ENCODE measurements at places on chromosomes 1 and 21. TPM values are rescaled to one million over a fixed set of nuclear protein-coding genes. Genes with fewer than 3 reads are reported as not detected.

DNA sequence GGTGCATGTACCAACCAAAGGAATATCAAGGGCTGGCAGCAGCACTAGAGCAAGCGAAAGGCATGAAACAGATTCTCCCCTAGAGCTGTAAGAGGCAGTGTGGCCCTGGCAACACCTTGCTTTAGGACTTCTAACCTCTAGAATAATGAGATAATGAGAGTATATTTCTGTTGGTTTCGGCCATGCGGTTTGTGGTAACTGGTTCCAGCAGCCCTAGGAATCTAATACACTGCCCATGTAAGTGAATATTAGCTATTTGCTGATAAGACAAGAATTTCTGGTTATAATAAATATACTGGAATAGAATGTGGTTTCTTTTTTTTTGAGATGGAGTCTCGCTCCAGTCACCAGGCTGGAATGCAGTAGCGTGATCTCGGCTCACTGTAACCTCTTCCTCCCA is 199.4 kb downstream of the GABPA start:
- no peak for DNase-seq

DNA sequence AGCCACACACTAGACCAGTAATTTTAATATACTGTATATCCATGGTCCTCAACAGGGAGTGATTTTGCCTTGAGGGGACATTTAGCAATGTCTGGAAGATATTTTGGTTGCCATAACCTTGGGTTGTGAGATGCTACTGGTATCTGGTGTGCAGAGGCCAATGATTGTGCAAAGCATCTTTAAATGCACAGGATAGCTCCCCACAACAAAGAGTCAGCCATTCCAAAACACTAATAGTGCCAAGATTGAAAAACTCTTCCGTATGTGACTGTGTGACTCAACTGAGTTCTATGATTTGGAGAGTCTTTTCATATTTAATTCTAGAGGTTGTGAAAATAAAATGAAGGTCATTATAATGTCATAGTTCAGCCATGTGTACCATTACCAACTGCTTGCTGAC is 141.4 kb upstream of the CACYBP start:
- no peak for DNase-seq

DNA sequence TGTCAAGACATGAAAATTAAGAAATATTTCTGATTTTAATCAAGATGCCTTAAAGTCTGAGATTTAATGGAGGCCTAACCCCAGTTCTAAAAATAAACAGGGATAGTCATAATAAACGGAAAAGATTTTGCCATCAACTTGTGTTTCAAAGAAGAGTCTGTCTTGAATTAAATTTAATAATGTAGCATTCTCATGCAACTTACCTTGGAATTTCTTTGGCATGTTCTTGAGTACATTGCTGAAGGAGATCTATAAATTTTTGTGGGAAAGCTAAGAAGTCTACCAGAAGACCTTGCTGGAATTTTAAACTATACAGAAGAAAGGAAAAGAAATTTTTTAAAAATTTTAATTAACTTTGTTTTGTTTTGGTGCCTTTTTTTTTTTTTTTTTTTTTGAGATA is 10.6 kb downstream of the SASS6 start:
- DNase-seq, result no peak

GRCh38 chr1:158799689-158800088 is 18.7 kb upstream of the OR6N2 start:
- DNase-seq, result no peak

DNA sequence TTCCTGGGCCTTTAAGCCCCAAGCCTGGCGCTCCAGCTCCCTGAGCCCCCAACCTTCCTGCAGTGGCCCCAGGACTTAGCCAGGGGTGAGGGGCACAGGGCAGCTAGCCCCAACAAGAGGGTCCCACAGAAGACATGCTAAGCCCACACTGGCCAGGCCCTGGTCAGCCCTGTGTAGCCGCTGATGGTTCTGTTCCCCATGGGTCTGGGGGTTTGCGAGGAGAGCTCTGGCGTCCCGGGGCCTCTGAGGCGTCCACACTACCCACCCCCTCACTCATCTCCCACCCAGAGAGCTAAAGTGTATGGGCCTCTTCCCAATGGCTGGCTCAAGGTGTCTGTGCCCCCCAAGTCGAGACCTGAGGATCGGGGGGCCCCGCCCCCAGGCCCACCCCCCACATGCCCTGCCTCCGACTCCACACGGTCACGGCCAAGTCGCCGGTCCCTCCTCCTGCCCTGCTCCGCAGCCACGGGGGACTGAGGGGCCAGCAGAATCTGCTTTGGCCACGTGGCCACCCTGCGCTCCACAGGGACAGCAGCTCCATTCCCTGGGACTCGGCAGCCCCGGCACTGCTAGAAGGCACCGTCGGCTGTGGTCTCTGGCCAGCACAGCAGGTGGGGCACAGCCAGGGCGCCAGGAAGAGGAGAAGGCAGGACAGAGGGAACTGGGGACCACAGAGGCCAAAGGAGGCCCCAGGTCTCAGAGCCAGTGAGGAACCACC is 7.8 kb downstream of the TNFRSF18 start:
- no peak for DNase-seq

DNA sequence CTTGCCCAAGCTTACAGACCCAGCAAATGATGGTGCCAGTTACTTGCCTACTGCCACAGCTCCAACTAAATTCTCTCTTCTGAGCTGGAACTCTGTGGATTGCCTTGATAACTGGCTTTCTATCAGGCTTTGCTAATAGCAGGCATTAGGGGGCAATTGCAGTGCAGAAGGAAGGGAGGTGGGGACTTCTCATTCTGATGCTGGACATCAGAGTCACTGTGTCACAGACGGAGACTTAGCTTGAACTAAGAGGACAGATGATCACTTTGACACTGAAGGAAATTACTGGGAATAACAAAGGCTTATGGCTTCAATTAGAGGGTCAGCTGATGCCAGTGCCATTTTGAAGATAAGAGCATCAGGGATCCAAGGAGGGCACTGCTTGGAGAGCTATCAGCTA is 114.5 kb downstream of the DDX20 start:
- no peak for DNase-seq

GRCh38 chr21:29233256-29233546 is 65.5 kb upstream of the BACH1 start:
- DNase-seq, result no peak

DNA sequence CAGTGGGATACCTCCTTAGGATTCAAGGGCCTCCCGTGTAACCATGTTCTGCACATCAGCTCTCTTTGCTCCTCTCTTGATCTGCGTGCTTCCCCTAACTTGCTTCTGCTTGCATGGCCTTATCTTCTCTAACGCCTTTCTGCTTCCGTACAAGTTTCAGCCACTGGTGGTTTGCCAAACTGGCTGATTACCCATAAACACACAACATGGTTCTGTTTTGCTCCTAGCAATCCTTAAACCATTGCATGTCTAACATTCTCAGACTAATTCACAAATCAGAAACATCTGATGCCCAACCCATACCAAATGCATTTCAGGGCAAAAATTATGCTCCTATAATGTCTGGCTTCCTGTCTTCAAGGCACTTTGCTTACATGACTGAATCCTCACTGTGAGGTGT is 166.4 kb downstream of the PBX1 start:
- no peak for DNase-seq

DNA sequence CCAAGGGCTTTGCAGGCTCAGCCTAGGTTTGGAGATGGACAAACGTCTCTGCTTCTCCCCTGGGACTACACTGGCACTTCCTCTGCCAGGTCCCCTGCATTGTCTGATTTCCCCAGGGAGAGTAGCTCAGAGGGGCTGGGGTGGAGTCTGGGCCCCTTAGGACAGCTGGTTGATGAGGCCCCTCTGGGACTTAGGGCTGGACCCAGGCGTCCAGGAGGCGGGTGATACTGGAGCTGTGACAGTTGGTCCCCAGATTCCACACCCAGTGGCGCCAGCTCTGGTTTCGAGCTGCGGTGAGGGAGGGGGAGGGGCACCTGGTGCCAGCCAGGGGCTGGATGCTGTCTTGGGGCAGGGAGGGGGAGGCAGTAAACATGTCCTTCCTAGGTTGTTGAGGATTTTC is 7.4 kb upstream of the MEX3A start:
- DNase-seq, result no peak

DNA sequence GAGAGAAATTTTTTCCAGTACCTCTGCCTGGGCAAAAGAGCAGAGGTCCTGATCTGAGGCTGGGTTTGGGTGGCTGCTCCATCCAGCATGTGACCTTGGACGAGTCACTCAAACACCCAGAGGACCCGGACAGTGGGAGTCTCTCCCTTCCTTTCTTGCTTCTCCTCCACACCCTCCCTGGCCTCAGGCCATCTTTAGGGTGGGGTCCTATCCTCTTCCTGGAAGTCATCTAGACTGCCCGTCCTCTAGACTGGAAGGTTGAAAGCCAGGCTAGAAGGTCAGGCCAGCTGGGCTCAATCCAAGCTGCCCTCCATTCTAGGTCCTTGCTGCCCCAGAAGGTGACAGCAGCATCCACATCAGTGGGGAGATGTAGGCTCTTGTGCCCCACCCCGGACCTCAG is 599.5 kb downstream of the MATN1 start:
- DNase-seq, result no peak

- no peak for DNase-seq
Measured at GRCh38 chr1:155070158-155070621, 6.7 kb downstream of the EFNA4 start.

- DNase-seq, result no peak
Measured at GRCh38 chr1:198598796-198599321, 40.0 kb upstream of the PTPRC start.

GRCh38 chr1:202072211-202072765 is 50.4 kb upstream of the GPR37L1 start:
- no peak for DNase-seq

- no peak for DNase-seq
Measured at GRCh38 chr1:226945858-226946245, 5.8 kb downstream of the COQ8A start.

DNA sequence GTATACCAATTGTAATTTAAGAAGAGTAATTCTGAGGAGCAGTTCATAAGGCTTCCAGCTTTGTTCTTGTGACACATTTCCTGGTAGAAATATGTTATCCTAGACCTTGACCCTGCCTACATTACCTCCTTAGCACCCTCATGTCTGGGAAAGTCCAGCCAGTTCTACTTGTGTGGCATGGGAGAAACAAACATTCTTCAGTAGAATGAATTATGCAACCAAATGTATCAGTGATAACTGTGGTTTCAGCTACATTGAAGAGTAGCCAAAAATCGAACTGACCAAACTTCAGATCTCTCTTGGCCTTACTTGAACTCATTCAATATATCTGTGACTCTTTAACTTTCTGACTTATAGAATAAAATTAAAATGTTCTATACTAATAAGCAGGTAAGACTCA is 308.1 kb upstream of the LYPLAL1 start:
- DNase-seq, result no peak

- DNase-seq, result no peak
Measured at GRCh38 chr1:163168053-163168452, 34.7 kb downstream of the RGS5 start.

DNA sequence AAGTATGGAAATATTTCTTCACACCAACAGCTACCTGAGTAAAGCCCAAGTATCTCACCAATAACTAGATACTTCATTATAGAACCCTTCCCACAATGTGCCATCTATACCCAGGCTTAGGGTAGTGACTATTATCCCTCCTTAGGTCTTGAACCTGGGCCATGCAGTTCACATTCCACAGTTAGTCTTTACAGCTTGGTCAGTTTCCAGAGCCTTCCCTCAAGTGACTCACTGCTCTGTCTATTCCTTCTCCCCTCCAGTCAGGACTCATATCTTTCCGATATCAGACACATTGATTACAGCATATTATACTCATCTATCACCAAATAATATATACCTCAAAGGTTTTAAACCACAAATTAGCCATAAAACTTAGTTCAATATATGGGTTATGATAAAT is 23.6 kb downstream of the VAMP4 start:
- no peak for DNase-seq

- DNase-seq, result no peak
Measured at GRCh38 chr1:12339396-12339795, 109.6 kb downstream of the VPS13D start.

DNA sequence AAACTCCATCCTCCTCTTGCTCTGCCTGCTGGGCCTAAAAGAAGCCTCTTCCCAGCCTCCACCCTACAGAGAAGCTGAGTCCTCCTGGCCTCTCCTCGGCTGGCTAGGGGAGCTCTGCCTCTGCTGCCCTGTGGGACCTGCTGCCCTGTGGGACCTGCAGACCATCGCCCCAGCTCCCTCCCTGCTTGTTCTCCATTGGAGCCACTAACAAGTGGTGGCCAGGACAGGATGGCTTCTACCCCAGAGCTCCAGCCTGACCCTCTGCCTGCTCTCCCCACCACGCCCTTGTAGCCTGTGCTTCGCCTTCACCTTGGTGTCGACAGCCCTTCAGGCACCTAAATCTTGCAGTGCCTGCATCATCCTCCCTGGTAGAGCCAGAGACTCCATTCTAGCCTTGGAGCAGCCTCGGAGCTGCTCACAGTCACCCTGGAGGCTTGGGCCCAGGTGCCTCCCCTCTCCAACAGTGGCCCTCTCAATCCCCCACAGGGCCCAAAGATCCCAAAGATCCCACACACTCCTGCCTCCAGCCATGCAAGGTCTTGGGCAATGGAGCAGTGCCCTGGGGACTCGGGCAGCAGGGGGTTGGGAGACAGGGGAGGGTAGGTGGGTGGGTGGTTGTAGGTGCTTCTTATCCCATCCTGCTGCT is 3.0 kb downstream of the EPS8L3 start:
- no peak for DNase-seq

DNA sequence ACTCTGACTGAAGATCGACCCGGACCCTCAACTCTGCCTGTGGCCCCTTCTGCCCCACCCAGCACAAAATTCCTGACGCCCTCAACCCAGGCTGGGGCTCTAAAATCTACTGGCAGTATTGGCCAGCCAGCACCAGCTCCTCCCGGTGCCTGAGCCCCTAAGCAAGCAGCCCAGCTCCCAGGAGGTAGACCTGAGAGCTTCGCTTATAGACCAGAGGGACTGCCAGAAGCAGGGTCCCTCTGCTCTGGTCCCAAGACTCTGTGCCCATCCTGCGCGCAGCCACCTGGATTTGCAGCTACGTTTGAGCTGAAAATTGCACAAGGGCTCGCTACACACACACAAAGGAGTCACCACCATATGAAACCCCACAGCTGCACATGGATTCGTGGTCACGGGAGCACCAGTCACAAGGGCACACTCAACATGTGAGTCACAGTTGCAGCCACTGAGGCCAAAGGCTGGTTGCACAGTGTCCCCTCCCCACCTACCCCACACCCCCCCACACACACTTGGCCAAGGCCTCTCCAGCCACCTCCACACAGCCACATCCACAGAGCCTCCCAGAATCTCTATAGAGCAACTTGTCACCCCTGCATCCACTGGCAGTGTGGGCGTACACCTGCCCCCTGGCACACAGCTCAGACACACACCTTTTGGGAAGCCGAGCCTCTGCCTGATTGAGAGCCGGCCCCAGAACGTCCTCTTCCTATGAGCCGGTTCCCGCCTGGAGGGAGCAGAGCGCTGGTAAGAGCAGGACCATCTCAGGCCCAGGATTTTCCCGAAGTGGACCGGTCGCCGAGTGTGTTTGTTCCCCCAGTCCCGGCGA is 1.1 kb upstream of the DMBX1 start:
- no peak for DNase-seq

The LCE3D gene
- not detected for total RNA-seq

The AKR7A3 gene
- 0.62 TPM for total RNA-seq

The ATAD3C gene
- 0.17 TPM for total RNA-seq

The ZBTB21 gene
- 22.1 TPM for total RNA-seq

The POMGNT1 gene
- total RNA-seq, result 33.4 TPM

The TLR5 gene
- total RNA-seq, result 1.0 TPM

The TEX38 gene
- not detected for total RNA-seq

The MYBPH gene
- not detected for total RNA-seq

The FCGR3A gene
- total RNA-seq, result not detected

The TAS1R1 gene
- not detected for total RNA-seq

The OSCP1 gene
- total RNA-seq, result 2.2 TPM

Measured in activated CD4-positive, alpha-beta T cell treated with anti-CD3 and anti-CD28 coated beads, Interleukin-2, amount 10 ng/mL, durations not matched to agents 7 days and 5 days (primary cell).